ENCODE measurements at places on chromosomes 4 and X.

GRCh38 chr4:14769993-14770392 is 232.3 kb upstream of the CPEB2 start:
- no peak for DNase-seq

DNA sequence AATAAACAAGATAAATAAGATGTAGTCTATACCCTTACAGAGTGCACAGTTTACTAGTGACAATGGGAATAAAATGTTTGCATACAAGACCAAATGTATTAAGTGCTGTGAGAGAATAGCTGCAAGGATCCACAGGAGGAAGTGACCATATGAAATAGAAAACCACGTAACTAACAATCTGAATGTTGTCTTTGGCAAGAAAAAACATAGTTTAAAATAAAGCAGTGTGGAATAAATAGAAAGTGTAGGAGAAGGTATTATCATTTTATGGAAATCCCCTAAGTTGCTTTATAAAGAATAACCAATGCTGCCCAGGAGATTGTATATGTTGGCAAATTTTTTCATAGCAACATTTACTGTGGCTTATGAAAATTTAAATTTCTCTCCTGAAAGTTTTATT is 116.1 kb downstream of the PCDH7 start:
- no peak for DNase-seq

DNA sequence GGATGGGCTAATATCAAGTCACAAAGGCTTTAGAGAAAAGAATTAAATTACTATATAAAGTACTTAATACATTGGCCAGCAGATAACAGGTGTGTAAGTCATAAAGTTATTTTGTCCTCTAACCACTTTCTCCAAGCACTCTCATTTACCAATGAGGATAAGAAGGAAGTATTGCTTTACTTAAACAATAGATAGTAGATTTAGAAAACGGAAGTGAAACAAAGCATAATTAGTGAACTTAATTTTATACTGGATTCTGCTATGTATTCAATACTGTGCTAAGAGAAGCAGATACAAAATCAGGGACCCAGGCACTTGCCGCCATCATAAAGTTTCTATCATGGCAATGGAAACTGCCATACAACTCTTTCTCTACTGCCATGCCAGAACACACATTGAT is 24.0 kb downstream of the AFM start:
- DNase-seq = no peak

GRCh38 chr4:118400356-118400755 is 47.6 kb upstream of the PRSS12 start:
- DNase-seq = no peak

DNA sequence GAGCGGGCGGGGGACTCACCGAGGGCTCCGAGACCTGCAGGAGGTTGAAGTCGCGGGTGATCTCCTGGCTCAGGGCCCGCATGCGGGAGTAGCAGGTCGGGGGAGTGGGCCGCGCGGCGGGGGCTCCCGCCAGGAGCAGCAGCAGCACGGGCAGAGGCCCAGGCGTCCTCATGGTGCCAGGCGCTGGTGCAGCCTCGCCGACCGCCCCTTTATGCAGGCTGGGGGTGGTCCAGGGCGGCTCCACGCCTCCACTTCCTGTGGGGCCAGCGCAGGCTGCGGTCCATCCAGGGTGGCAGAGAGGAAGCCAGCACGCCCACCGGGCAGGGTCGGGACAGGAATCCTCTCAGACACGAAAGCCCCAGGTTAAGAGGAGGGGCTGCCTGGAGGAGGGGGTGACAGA is at the start of gene CYTL1:
CYTL1 (minus strand) TSS at position 185 of the 400 bp plus-strand sequence; CDS start at position 172, 13 bp downstream.
- DNase-seq = no peak

DNA sequence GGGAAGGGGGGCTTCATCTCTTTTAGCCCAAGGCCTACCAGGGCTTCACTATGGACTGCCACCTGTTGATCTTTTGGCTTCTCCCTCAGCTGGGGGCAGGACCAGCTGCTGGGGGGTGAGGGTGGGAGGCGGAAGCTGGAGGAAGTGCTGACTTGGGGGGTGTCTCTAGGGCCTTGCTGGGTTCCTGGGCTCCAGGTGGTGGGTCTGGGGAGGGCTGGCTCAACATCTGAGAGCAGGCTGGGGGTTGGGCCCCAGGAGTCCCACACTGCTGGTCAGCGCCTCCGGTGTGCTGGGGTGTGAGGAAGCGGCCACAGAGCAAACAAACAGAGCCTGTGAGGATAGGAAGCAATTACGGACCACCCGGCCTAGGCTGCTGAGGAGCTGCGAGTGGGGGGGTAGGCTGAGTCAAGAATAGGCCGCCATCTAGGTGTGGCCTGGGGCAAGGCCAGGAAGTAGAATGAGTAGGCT is 85.7 kb downstream of the EFNB1 start:
- no peak for DNase-seq

- DNase-seq = no peak
Observed at GRCh38 chrX:7263330-7263729, 115.4 kb upstream of the PUDP start.

DNA sequence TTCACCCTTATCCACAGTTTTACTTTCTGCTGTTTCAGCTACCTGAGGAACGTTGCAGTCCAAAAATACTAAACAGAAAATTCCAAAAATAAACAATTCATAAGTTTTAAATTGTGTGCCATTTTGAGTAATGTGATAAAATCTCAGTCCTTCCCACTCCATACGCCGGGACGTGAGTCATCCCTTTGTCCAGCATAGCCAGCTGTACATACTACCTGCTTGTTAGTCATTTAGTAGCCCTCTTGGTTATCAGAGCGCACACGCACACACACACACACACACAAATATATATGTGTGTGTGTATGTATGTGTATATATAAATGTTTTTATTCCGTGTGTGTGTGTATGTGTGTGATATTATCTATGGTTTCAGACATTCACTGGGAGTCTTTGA is 4.8 kb upstream of the CCSER1 start:
- DNase-seq = no peak

GRCh38 chr4:128796934-128797333 is 12.6 kb upstream of the JADE1 start:
- no peak for DNase-seq

DNA sequence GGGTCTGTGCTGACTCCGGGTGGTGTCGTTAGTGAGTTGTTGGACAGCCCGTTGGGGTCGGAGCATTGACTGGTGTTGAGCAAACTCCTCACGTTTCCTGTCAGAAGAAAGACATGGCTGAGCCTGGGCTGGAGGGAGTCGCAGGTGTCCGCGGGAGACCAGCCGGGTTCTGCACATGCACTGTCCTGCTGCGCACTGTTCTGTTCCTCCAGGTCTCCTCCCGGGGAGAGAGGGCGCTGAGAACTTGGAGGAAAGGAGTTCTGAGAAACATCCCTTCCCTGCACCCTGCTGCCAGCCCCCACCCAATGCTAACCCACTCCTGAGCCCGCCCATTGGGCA is 1.1 kb downstream of the ZNF141 start:
- no peak for DNase-seq

DNA sequence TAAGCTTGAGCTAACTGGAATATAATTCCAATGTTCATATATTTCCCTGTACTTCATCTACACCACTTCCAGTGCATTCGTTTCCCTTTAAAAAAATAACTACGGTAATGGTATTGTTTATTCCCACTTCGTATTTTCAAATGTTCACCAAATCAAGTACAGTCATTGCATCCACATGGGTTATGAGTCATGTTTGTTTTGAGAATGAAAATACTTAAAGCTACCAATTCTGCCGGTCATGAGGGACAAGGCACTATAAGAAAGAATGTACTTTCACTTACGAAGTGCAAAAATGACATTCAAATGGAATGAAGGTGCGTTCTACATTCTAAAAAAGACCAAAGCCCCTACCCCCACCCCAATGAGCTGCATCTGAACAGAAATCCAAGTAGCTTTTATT is 174.4 kb upstream of the FGF13 start:
- DNase-seq = no peak

DNA sequence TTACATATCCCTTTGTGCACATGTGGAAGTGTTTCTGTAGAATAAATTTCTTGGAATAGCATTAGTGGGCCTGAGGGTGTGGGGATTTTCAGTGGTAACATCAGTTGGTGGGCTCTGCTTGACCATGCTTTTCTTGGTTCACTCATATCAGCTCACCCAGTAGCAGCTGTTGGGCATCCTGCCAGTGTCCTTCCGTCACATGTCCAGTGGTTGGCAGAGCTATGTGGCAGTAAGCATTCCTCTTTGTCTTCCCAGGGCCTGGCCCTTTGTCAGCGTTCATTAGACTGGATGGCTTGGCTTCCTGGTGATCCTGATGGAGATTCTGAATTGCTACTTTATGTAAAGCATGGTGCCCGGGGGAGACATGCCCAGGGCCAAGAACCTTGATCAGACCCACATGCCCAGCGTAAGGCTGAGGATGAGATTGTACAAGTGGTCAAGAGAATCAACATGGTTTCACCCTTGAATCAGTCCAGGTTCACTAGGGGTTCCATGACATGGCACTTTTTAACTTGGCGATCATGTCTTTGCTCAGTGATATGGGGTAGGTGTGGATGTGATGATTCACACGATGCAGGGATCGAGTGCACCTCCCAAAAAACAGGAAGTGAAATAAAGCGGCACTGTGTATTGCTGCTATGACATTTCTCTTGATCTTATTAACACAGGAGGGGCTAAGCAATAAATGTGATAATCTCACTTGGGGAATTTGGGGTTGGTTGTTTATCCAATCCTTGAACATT is 72.1 kb upstream of the IGFBP7 start:
- no peak for DNase-seq

DNA sequence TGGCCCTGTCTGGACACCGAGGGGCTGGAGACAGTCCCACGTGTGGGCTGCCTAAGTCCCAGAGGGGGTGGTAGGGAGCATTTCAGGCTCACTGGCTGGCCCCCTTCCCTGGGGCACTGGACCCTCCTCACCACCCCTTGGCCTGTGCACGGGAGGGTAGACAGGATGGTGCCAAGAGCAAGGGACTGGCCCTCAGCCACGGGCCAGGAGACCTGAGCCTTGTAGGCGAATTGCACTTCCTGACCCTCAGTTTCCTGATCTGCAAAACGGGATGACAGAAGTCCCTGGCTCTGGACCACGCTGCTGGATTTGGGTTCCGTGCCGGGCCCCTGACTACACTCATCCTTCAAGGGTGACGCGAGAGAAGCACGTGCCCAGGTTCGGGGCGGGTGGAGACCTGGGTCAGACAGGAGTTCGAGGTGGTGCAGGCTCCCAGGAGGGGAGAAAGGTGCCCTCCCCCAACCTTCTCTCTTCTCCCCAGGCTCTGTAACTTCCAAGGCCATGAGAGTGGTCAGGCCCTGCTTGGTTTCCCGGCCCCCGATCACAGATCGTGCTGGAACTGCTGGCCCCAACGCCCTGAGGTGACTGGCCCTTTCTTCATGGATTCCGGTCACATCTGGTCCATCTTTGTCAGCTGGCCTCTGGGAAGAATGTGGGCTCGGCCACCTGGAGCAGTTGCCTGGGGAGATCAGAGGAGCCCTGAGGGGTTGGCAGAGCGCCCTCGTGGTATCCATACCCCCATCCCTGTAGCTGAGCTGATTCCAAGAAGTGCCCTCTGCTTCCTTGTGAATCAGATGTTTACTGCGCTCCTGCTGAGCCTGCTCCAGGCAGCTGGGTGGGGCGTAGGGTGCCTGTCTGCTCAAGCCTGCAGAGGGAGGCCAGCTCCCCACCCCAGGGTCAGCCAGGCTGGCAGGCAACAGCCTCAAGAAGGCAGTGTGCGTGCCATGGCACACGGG is 3.3 kb downstream of the SH3BP2 start:
- no peak for DNase-seq

DNA sequence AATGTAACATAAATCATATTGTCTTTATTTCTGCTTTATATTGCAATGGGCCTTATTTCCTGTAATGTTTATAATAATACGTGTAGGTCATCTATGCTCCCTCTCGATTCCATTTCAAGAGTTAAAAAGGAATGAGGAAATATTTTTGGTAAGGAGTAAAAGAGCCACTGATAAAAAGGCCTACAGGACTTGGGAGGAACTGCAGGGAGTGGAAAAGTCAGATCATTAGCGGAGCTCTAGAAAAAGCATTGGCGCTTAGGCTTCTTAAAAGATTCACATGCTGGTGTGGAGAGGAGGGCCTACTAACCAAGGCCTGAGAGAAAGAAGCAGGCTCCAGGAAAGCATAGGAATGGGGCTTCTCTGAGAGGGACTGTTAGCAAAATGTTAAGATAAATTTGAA is 82.9 kb upstream of the PNPLA4 start:
- DNase-seq = no peak

DNA sequence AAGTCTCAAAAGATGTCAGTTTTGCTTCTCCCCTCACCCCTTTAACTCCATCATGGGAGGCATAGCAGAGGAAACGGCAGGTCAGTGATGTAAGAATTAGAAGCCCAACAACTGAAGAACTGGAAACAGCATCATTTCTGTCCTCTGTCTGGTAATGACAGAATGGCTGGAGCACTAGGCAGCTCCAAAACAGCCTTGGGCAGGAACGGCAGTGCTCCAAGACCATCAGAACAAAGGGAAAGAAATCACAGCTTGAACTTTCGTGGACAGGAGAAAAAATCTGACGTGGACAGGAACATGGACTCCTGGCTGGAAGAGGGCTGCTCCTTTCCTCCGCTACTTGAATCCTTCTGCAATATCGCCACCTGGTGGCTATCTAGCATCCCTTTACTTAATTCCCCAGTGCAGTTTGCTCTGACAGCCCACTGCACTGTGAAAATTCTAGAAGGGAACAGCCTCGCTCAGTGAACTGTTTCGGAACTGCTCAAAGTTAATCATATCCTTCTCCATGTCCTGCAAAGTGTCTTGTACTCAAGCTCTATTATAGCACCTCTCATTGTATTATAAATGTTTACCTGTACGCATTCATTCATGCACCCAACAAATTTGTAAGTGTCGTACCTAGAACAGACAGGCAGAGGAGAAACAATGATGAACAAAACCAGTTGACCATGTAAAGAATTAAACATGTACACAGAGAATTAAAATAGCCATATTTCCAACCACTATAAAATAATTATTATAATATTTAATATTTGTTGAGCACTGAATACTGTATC is 20.4 kb downstream of the SLC25A53 start:
- peak; percentile 9 for DNase-seq

- DNase-seq = peak; percentile 3
Observed at GRCh38 chr4:152778656-152779512, 646 bp downstream of the TIGD4 start.

GRCh38 chr4:9146967-9147366 is 23.2 kb upstream of the FAM90A26 start:
- DNase-seq = no peak

GRCh38 chr4:30953799-30954198 is 233.6 kb downstream of the PCDH7 start:
- DNase-seq = no peak

- DNase-seq = no peak
Observed at GRCh38 chr4:85807247-85807950, 332.4 kb downstream of the ARHGAP24 start.

DNA sequence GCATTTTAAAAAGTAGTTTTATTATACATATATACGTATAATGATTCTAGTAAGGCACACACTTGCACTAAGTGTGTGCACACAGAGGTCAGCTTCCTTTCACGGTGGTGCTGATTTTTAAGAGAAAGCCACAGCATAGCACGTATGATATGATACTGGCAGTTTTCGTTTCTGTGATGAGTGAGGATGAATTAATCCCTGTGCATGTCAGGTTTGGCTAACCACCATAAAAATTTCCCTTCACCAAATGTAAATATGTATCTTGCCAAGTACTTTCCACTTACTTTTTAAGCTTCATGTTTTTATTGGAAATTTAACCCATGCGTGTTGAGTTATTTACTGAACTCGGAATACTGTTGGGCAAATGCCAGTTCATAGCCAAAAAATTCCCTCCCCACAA is 84.6 kb downstream of the SYNPO2 start:
- DNase-seq = no peak

Measured in activated CD8-positive, alpha-beta memory T cell treated with anti-CD3 and anti-CD28 coated beads for 4 hours (primary cell).